ENCODE measurements at places on chromosomes 1 and 21.

DNA sequence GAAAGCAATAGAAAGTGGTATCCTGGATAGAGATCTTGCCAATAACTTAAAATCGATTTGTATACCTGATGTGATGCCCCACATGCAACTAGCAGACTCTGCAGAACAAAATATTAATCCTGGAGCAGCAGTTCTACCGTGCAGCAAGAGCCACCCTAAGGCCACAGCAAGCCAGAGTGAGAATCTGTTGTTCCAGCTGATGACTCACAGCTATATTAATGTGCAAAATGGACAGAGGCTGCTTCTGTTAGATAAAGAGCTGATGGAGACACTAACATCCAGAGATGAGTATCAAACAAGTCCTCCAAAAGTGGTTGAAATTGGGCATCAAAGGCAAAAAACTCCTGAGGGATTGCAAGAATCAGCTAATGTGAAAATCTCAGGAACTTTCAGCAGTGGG, 127.8 kb downstream of the MACF1 start:
- peak; percentile 18 for DNase-seq

DNA sequence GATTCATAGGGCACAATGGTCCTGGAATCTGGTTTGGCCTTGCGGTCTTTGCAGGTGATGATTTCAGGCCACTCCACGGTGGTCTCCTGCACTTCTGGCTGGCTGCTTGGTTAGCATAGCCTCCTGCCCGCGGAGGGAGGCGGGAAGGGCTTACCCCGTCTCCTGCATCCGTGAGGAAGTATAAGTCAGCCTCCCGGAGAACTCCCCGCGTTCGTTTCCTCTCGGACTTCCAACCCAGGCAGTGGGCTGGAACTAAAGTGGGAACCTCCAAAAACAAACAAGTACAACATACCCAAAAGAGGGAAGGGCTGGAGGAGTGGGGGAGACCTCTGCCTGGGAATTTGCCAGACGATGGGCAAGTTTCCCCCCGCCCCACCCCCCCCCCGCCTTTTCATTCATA, 939 bp upstream of the CCN1 start:
- DNase-seq: peak; percentile 86

DNA sequence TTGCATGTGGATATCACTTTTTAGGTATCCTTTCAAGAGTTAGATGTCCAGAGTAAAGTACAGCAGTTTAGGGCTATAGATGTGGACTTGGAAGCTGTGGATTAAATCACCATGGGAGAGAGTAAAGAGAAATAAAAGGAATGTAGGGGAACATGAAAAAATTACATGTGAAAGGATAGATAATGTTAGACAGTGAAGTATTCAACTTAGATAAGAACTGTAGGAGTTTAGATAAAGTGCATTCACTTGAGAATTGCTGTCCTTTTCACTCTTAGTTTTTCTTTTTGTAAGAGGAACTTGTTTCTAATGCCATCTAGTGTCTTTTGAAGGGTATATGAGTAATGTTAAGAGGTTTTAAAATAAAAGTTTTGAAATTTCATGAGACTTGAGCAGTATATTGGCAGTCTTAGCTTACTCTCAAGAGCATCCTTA, 40.1 kb downstream of the MAST2 start:
- peak; percentile 67 for DNase-seq

GRCh38 chr21:16863908-16864307, 648.9 kb upstream of the CXADR start:
- DNase-seq: no peak

GRCh38 chr1:226659136-226659535, 79.9 kb downstream of the ITPKB start:
- DNase-seq: no peak

DNA sequence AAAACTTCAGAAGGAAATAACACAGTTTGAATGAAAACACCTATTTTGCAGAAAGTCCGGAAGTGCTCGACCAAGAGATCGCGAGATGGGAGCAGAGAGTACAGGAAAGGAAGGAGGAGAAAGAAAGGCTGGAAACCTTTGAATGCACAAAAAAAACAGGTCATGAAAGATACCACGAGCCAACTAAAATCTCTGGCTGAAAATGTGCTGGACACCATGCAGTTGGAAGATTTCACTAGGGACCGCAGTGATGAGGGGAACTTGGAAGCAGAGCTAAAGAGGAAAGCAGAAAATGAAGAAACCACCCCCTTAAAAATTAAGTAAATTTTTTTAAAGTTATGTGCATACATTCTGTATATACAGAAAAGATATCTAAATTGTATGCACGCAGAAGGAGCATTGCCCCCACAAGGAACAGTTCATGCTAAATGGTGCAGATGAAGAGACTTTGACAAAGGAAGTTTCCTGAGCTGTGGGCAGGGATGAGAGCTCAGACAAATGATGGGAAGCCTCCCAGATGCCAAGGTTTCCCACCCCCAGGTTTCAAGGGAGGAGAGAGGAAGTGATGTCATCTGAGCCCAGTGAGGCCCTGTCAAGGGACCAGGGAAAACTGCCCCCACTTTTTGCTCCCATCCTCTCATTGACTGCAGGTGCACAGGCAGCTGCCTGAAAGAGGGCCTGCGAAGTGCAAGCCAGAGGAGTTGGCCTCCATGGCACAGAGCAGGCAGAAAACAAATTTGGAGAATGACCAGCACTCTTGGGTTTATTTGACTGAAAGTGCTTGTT, 52.5 kb downstream of the ETS2 start:
- no peak for DNase-seq

DNA sequence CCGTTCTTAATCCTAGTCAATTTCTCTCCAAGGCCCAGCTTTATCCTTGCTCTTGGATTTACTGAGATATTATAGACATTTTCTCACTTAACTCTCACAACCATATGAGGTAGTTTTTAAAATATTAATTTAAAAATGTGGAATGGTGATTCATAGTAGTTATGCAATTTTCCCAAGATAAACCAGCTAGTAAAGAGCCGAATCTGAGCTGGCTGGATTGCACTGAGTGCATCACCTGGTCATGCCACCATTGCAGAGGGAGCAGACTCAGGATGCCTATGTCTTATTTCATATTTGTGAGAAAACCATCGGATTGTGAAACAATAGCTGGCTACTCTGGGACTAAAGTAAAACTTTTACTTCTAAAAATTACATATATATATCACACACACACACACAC, 494.0 kb downstream of the KCNT2 start:
- DNase-seq: peak; percentile 44

- peak; percentile 60 for DNase-seq
Observed at GRCh38 chr1:93710499-93711453, 29.1 kb upstream of the BCAR3 start.

GRCh38 chr1:225999912-226000337, 782 bp upstream of the SDE2 start:
- DNase-seq: peak; percentile 82

DNA sequence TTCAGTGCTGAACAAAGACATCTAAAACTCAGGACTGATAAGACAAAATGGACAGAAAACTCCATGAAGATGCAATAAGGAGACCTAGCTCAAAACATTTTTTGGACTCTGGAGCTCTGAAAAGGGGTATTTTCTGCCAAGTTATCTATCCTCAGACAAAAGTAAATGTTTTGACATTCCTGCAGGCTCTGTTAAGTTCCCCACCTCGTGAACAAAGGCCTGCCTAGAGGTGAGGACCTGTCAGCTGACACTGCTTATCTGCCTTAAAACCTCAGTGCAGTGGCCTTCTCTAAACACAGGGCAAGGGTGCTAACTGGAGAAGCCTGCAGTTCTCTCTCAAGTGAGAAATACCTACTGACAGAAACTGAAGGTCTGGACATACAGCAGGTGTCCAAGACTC, 41.1 kb downstream of the COLGALT2 start:
- no peak for DNase-seq

GRCh38 chr1:43814401-43814800, 107.1 kb downstream of the ST3GAL3 start:
- DNase-seq: no peak

DNA sequence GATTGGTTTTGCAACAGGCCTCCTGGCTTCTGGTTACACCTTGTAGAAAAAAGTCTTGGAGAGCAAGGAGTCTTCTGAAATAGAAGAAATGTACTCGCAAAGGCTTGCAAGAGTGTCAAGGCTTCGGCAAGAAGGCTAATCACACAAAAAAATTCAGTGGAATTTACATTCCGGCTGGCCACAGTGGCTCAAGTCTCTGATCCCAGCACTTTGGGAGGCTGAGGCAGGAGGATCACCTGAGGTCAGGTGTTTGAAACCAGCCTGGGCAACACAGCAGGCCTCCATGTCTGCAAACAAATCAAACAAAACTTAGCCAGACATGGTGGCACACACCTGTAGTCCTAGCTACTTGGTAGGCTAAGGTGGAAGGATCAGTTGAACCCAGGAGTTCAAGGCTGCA, 7.7 kb upstream of the DOP1B start:
- no peak for DNase-seq

DNA sequence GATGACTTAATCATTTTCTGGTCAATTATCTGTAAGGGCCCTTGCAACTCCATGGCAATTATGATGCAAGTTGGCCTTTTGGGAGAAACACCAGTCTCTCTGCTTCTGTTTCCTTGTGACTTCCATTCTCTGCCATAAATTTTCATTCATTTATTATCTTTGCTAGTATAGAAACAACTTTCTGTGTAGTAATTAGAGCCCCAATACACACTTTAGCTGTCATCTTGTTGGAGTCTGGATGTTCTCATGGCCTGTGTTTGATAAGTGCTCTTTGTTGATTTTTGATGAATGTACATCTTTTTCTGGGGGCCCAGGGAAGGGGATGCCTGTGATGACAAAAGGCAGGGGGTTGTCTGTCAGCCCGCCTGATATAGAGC, 22.4 kb downstream of the PROX1 start:
- DNase-seq: no peak

- no peak for DNase-seq
Observed at GRCh38 chr1:236565530-236565929, 38.8 kb downstream of the HEATR1 start.

GRCh38 chr1:93815366-93816110, 63.5 kb downstream of the DNTTIP2 start:
- DNase-seq: no peak

DNA sequence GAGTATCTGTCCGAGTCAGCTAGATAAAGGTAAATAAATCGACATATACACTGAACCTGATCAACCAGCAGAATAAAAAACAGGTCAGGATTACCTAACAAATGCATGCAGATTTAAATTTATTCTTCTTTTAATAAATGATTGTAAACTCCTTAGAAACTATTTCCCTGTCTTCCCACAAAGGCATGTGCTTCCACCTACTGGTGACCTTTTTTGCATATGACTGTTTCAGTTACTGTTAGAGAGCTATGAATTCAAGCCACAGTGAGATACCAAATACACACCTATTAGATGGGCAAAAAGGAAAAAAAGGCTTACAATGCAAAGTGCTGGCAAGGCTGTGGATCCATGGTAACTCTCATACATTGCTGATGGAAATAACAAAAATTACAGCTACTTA, 957.4 kb upstream of the NCAM2 start:
- DNase-seq: no peak

DNA sequence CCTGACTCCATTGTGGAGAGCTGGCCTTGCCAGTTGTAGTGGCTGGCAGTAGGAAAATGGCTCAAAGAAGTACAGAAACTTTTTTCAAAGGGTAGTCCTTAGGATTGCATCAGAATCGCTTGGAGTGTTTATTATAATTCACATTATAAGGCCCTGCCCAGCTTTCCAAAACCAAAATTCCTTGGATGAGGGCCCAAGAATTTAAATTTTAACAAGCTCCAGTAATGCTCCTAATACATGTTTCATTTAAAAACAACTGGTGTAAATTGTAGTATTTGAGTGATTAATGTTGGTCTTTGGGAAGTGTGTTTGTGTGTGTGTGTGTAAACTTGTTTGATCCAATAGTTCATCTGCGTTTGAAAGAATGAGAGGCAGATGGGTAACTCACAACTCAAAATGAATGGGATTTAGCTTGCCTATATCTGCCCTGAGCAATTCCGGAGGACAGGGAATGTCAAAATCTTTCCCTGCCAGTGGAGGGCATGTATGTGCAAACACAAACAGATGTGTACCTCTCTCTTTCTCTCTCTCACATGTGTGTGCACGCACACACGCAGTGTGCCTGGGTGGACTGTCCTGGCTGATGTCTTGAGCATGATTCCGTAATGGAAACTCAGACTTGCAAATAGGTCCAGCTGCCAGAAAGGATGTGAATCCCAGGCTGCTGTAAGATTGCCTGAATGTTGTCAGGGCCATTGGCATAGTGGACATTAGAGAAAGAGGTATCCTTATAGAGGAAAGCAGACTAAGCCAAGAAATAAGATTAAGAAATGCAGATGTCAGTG, 293.1 kb downstream of the LMX1A start:
- no peak for DNase-seq

GRCh38 chr1:41695118-41695745, 210.7 kb upstream of the EDN2 start:
- no peak for DNase-seq

DNA sequence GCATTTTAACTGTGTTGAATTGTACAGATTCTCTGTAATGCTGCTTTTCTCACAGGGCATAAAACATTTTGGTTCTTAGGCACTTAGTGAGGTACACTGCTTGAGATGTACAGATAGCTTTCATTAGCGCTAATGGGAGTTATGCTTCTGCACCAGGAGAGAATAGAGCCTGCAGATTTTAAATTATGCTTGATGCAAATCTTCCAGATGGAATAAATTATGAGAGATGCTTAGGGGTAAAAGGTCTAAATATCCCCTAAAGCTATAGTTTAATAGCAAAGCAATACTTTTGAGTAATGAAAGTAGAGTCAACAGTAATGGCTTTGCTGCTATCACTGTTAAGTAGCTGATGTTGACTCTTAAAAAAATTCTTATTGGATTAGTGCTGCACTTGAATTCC, 248.9 kb downstream of the S1PR1 start:
- no peak for DNase-seq

DNA sequence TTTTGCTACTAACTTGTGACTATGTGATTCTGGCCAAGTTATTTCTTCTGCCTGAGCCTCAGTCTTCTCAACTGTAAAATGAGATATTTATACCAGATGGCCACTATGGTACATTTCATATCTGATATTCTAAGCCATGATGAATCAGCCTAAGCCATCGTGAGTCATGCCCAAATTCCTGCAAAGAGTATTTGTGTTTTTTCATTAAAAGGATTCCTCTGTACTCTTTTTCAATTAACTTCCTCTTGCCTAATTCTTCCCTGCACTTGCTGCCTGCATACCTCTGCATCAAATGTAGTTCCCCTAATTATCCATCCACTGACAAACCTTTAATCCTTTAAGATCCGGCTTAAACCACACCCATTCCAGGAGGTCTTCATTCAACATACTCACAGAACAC, 575.1 kb upstream of the BEND5 start:
- no peak for DNase-seq

DNA sequence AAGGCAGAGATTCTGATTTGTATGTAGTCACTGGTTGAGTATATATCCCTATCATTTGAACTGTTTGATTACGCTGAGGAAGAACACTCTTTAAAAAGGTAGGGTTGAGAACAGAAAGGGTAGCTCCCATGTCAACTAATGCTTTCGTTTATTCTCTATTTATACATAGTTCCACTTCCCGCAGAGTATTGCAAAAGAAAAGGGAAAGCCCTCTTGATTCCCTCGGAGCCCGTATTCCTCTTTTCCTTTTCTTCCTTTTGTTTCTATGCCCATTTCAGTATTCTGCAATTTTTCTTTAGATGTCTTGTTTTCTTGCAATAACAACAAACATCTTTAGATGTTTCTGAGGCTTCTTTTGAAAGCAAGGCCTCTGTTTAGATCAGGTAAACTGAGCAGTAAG, 78.2 kb downstream of the DNTTIP2 start:
- no peak for DNase-seq
